ENCODE measurements at places on chromosomes 13 and 19.
A peak's percentile ranks its signal among the peaks of the same experiment; 100 is the strongest.

GRCh38 chr13:43766725-43767124 lies 20.0 kb downstream of the ENOX1 start:
- DNase-seq: no peak

DNA sequence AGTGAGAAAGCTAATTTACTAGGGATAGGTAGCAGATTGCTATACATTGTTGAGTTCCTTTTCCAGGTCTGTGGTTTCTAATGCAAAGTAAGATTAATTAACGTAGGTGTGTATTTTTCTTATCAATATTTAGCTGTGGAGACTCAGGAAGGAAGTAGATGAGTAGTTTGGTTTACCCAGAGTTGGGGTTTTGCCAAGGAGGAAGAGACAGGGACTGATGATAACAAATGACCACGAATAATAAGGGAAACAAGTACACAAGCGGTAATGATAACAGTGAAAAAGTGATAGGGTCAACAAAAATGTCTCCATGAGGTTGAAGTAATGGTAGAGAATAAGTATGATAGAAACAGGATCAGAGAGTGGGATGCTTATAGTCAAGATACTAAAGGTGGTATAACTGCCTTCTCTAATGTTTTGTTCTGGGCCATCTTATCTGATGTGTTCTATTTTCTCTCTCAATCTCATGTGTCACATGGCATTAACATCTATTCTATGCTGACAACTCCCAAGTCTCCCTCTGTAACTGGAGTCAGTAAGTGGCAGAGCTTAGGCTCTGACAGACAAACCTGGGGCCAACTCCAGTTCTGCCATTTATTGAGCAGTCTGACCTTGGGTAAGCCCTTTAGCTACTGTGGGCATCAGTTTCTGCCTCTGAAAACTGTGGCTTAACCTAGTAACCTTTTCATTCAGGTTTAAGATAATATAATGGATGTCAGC lies 8.8 kb downstream of the OBI1 start:
- DNase-seq: no peak

GRCh38 chr13:75135325-75135825 lies 346.6 kb downstream of the TBC1D4 start:
- peak; percentile 67 for DNase-seq

- DNase-seq: no peak
Observed at GRCh38 chr19:1648920-1649541, 3.4 kb downstream of the TCF3 start.

DNA sequence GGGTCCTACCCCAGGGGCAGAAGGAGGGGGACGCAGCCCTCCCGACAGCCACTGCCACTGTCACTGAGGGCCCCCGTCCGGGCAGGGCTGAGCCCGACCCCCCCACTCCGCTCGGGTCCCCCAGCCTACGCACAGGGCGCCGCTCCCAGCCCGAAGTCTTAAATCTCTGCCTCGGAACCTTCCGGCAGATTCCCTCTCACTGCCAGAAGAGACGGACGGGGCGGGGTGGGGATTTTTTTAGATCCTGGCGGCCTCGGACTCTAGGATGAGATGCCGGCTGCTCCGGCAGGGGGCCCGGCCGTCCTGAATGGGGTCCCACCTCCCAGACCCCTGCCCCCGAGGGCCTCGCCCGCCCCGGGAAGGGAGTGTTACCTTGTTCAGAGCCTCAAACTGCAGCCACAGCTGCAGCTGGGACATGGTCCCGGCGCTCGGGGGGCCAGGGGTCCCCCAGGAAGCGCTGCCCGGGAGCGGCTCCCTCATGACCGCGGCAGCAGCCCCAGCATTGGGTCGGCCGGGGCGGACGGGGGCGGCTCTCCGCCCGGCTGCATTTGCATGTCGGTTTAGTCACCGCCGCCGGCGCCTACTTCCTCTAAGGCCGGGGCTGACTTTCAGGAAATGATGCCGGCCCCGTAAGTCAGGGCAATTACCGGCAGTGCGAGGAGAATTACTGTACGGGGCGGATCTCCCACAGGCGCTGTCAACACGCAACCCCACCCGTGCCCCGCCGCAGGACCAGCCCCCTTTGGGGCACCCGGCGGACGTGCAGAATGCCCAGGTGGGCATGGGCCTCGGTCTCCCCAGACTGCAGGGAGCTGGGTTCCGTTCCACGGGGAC lies 28.1 kb downstream of the GPX4 start:
- DNase-seq: peak; percentile 73

GRCh38 chr13:111115061-111115964 lies at the start of gene ARHGEF7:
Gene ARHGEF7 (plus strand): TSS chr13:111115310. CDS start chr13:111115527, 217 bp downstream.
- no peak for DNase-seq

GRCh38 chr19:47446534-47447469 lies 24.9 kb downstream of the SLC8A2 start:
- DNase-seq: no peak

DNA sequence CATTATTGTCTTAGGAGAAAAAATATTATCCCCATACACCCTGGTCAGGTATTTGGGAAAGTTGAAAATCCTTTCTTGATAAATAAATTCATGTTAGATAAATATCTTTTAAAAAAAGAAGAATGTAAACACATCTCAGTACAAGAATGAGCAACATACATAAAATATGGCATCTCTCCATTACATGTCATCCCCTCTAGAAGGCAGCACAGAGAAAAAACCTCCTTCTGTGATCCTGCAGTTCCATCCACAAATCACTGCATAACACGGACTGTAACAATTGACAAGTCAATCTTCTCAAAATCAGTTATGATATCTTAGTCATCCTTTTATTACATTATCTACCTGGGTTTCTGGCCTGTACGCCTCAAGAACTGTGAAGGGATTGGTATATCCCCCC lies 683.9 kb upstream of the KLHL1 start:
- DNase-seq: no peak

GRCh38 chr19:39356647-39357046 lies 14.4 kb downstream of the SAMD4B start:
- DNase-seq: no peak

DNA sequence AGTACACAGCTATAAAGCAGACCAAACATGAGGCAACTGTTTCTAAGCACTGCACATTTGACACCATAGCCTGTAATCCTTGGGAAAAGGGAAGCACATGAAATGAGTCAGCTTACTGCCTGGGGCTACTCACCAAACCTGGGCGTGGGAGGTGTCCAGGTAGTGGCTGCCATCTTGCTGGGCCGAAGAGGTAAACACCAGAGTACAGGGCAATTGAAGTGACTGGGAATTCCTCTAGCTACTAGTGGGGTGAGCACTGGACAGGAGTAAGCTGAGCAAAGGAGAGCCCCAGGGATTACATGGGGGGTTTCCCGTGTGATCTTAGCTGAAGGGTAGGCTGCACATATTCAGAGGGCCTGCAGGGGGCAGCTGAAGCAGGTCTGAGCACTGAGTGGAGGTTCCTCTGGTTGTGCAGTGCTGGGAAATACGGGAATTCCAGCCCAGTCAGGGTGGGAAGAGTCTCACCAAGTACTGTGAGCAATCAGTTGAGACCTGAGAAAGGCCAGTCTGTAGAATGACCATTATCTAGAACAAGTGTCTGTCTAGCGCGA lies 140.5 kb downstream of the SLC7A1 start:
- no peak for DNase-seq

Measured in kidney glomerular epithelial cell (primary cell).